ENCODE measurements at places on chromosomes 7 and 10. TPM values are rescaled to one million over a fixed set of nuclear protein-coding genes. Genes with fewer than 3 reads are reported as not detected.

DNA sequence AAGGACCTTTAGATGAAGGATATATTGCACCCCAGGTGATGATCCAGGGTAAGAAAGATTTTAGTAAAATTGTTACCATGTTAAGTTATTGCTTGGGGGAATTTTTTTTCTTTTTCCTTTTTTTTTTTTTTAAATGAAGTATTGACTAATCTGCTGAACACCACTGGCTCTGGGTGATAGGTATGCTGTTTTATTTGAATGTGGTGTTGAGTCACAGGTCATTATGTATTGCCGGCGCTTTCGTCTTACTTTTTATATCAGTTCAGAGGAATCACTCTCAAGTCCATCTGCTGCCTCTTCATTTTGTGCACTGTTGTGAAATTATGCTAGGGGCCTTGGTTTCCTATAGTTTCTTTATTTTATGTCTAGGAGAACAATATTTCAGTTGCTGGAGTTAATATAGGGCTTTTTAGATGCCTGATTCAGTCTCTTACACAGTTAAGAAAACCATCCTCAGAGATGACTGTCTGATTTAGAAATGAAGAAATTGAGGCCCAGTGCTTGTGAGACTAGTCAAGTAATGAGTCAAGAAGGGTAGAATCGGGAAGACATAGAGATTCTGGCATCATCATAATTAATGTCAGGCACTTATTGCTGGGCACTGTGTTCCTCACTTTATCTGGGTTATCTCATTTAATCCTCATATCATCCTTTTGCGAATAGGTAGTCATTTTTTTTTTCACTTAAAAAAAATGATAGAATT lies 38.7 kb downstream of the NRF1 start:
- no peak for DNase-seq

GRCh38 chr7:101278461-101279292 lies 33.8 kb upstream of the FIS1 start:
- DNase-seq = no peak

DNA sequence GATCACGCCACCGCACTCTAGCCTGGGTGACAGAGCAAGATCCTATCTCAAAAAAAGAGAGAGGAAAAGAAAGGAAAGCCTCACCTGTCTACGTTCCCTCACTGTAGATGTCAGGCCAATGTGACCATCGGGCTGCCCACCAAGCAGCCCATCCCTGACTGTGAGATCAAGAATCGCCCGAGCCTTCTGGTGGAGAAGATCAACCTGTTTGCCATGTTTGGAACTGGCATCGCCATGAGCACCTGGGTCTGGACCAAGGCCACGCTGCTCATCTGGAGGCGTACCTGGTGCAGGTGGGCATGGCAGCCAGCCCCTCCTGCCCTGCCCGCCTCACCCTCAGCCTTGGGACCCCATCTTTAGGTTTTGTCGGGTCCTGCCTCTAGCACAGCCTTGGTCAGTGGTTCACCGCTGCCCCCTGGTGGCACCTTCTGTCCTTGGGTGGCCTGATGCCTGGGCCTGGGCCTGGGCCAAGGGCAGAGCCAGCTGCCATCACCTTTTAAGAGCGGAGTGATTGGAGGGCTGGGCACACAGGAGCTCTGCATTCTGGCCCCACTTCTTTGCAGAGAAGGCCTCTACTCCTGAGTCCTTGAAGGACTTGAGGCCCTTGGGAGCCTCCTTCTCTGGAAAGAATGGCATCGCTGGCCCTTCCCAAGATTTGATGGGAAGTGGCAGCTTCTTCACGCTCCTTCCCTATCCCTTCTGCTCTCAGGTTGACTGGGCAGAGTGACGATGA lies 14.4 kb upstream of the AHCYL2 start:
- DNase-seq = peak; percentile 56

DNA sequence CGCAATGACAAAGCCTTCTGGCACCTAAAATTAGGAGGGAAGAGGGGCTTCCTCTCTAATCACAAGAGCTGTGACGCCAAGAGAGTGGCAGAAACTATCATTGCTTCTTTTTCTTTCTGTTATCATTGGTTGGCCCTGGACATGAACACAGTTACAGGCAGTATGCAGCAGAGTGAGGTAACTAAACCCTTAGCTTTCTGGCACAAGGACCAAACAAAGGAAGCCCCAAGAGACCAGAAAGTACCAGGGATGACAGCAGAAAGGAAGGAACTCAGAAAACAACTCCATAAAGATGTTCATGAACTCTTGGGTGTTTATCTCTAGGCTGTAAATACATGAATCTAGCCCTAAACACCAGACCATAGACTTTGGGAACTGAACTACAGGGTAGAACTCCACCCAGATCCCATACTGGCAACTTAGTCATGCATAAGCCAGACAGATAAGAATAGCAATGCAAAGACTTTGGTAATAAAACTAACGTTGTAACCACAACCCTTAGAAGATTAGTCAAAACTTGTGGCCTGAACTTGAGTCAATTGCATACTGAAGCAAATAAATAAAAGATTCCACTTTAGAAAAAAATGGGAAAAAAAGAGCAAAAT lies 195.7 kb upstream of the PTN start:
- DNase-seq = peak; percentile 85

DNA sequence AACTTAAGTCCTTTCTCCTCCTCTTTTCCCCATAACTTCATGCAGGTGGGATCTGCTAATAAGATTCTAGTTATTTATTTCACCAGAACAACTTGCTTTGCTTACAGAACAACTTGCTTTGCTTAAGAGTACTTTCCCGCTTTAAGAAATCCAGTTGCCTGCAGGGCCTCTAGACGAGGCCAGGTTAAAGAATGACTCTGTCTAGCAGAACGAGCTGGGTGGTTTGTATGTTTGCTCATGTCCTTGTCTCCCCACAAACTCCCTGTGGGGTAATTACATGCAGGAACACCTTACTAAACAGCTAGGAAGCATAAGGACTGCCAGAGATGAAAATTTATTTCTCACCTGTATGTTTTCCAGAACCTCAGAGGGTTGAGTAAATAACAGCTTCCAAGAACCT lies 8.8 kb upstream of the FZD8 start:
- no peak for DNase-seq

DNA sequence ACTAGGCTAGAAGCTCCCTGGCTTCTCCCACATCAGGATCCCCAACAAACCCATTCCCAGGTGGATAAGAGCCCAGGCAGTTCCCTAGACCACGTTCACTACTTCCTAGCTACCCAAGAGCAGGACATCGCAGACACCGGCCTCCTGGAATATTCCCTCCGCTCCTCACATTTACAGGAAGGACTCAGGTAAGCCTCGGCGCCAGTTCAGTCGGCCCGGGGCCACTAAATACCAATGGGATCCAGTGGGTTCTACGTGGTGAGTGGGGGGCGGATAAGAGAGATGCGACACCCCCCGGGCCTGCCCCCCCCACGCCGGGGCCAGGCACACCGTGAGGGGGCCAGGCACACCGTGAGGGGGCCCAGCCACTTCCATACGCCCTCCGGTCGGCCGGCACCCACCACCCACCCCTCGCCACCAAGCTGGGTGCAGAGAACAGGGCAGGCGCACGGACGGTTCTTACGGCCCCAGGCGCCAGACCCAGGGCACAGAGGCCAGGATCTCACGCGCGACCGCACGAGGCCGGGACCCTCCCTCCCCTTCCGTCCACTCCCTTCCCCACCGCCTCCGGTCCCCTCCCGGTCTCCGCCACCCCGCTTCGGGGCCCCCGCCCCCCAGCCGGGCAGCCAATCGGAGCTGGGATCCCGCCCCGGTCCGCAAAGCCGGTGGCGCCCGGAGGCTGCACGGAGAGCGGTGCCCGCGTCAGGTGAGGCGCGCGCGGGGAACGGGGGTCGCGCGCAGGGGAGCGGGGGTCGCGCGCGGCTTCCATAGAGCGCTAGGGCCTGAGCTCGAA lies at the start of gene BLVRA:
Gene BLVRA, plus strand, starts transcription at position 652 of the 793 bp plus-strand sequence. CDS start 12,479 bp downstream, outside the sequence.
- DNase-seq = no peak

GRCh38 chr10:56698506-56698905 lies 337.4 kb upstream of the ZWINT start:
- no peak for DNase-seq

GRCh38 chr7:68688416-68689086 lies 909.7 kb upstream of the AUTS2 start:
- DNase-seq = no peak

DNA sequence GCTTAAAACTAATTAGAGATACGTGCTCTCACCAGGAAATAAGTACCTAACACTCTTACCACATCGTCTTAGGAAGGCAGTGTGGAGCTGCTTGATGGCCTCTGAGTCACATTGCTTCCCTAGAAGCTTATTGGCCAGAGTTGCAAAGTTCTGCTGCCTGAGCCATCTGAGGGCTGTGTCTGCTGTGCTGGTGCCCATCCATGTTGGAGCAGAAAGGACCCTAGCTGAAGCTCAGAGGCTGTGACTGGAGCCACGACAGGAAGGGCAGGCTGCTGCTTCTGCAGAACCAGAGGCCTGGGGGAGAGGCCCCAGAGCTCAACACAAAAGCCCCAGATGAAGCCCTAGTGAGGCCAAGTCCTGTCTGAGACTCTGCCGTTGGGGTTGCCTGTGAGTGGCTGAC lies 64.8 kb upstream of the IGFBP3 start:
- peak; percentile 64 for DNase-seq

- no peak for DNase-seq
These were observed 102.9 kb downstream of the SUGCT start for GRCh38 chr7:40237731-40238130.

- DNase-seq = no peak
These were observed 35.1 kb downstream of the MAD1L1 start for GRCh38 chr7:2197436-2198155.

DNA sequence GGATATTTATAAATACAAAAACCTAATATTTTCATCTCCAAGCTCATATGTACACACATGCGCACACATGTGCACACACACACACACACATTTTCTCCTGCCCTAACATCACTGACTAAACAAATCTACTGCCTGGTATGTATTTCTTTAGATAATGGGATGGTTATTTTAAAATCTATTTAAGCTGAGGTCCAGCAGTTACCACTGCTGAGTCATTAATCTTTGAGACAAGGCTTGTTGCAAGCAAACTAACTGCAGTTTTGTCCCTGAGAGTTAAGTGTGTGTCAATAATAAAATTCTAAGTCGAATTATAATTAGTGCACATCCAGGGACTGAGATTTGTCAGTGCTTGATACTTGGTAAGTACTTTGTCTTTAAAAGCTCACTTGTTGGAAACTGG lies 135.1 kb downstream of the VPS50 start:
- no peak for DNase-seq

GRCh38 chr7:43729924-43730248 lies 563 bp upstream of the COA1 start:
- DNase-seq = no peak

DNA sequence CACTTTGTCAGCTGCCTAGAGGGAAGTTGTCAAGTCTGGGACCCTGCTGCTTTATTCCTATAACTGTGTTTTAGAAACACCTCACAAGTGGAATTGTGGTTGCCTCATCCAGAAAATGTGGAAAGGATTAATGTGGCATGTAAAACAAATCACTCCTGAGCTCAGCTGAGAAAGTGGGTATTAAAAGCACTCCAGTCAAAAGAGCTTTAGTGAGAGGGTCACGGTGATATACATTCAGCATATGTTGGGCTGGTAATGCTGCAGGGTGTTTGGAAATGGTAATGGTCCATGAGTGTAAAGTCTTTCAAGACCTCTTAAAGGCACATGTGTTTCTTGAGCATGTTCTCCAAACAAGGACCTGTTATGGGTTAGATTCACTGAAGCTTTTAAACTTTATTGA lies 318.2 kb upstream of the MEOX2 start:
- DNase-seq = no peak

- no peak for DNase-seq
These were observed 131.1 kb upstream of the SLC26A5 start for GRCh38 chr7:103577059-103577458.

GRCh38 chr10:84605802-84606201 lies 277.4 kb downstream of the CCSER2 start:
- DNase-seq = no peak

- DNase-seq = no peak
These were observed 16.7 kb downstream of the ITGB1 start for GRCh38 chr10:32941357-32941756.

GRCh38 chr10:128116187-128116586 lies 10.0 kb downstream of the MKI67 start:
- no peak for DNase-seq

- no peak for DNase-seq
These were observed 367.2 kb upstream of the GALNT17 start for GRCh38 chr7:70764701-70765208.

- peak; percentile 26 for DNase-seq
These were observed 311.3 kb upstream of the ZMIZ1 start for GRCh38 chr10:78757344-78757925.

GRCh38 chr7:84069999-84070500 lies 124.5 kb downstream of the SEMA3A start:
- DNase-seq = no peak

DNA sequence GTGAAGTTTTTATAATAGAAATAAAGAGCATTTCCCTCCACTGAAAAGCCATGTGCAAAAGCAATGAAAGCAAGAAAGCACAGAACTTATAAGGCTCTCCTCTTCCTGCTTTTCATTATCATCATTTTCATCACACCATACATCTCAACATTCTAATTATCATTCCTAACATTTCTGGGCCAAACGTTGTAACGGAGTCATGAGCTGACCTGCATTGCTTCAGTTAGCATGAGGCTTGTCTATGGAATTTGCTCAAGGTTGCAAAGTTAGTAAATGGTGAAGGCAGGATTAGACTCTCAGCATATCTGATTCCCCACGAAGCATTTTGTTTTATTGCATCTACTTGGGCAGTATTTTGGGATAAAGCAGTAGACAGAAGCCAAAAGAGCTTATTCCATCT lies 11.4 kb downstream of the SCIN start:
- peak; percentile 16 for DNase-seq

- DNase-seq = no peak
These were observed 10.9 kb upstream of the GDF2 start for GRCh38 chr10:47311193-47311931.

GRCh38 chr10:113897693-113898618 lies 43.5 kb downstream of the NHLRC2 start:
- DNase-seq = no peak

DNA sequence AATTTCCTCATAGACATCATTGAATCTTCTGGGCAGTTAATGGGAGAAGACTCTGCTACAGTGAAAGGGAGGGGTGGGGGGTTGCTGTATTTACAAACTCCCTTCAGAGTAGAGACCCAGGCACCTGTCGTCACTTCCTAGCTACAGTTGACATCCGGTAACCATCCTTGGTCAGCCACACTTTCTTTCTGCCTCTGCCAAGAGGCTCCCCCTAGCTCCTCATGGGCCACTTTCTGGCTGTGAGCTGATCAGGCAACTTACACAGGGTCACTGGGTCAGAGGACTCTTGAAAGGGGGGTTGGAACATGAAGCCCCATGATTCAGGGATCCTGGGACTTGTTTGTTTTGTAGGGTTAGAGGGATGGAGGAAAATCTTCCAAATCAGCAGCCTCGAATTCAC lies 1.2 kb downstream of the TECPR1 start:
- no peak for DNase-seq

GRCh38 chr10:71475243-71475871 lies 78.6 kb downstream of the CDH23 start:
- DNase-seq = no peak

The ABCC2 gene
- 0.58 TPM for total RNA-seq

The BTBD16 gene
- total RNA-seq = not detected

The UNC5B gene
- 0.13 TPM for total RNA-seq

The PITX3 gene
- total RNA-seq = 6.5 TPM

The EIF4EBP2 gene
- total RNA-seq = 32.8 TPM

The TMEM139 gene
- total RNA-seq = not detected

The COL13A1 gene
- total RNA-seq = 2.6 TPM

The CALHM3 gene
- total RNA-seq = not detected

The PTER gene
- 5.8 TPM for total RNA-seq

The CNTNAP2 gene
- total RNA-seq = not detected

The NAT16 gene
- not detected for total RNA-seq

The SLK gene
- 51.4 TPM for total RNA-seq

The HOXA2 gene
- 0.51 TPM for total RNA-seq

The STRIP2 gene
- 100 TPM for total RNA-seq

The SEMA3A gene
- 14.7 TPM for total RNA-seq

All from LHCN-M2 (cell line).